ENCODE measurements at places on chromosomes 7 and 10.

DNA sequence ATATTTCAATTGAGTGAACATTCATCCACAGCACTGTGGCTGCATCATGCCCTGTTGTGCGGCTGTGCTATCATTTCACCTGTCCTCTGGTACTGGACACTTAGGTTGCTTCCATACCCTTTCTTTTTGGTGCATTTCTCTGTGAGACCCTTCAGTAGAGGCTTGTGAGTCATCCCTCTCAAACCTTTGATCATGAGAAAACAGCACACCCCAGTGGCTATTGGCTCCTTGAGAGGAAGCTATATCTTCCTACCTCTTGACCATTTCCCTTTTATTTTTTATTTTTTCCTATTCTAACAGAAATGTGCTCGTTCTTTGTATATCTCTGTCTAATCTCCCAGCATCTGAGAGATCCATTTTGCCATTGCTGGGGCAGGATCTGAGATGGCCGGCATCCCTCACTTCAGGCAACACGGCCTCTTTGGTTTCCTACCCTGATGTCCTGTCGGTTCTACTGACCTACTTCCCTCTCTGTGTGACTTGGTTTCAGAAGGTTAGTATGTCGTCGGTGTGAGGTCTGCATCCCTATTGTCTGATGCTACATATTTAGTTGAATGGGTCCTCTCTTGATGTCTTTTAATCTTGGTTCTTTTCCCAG, 23.8 kb upstream of the PIK3AP1 start:
- no peak for DNase-seq

- no peak for DNase-seq
Measured at GRCh38 chr10:71637305-71637704, 82.3 kb downstream of the C10orf105 start.

GRCh38 chr10:535051-535450, 154.4 kb downstream of the DIP2C start:
- DNase-seq = no peak

- no peak for DNase-seq
Measured at GRCh38 chr7:65238785-65239184, 134.9 kb upstream of the ZNF92 start.

DNA sequence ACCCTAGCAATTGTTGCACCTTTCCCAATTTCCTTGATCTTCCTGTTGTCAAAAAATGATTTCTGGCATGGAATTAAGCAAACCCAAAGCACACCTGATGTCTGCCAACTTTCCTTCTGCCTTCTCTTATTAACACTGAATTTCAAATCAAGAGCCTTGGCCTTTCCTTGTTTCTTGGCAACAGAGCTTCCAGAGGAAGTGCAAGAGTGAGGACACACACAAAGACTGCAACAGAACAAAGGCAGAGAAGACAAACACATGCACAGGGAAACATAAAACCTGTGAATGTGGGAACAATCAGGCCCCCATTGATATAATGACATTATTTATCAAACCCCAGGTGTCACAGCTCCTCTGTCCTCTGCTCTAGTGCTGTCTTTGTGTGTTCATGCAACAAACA, 73.0 kb upstream of the IL6 start:
- DNase-seq = no peak

DNA sequence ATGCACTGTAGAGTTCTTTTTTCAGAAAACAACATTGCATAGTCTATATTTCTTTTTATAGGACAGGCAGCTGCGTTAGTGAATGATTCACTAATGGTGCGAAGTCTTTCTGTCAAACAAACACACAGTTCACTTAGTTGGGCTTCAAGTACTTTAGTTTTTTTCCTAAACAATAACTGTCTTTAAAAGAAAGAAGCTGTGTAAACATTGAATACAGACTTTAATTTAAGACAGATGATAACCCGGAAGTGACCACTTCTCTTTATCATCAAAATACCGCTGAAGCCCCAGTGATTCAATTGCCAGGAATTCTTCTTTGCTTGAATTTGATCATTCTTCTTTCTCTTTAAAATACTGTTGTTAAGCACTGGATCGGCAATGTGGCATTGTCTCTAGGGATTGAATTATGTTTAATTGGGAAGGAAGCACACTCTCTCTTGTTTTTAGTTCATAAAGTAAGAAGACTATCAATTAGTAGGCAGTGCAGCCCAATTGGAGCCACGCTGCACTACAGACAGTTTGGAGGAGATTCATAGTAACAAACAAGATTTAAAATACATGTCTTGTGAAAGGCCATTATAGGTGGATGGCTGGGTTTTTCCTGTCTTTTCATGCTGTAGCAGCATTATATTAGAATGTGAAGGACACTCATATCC, 30.4 kb downstream of the CNTNAP2 start:
- no peak for DNase-seq

DNA sequence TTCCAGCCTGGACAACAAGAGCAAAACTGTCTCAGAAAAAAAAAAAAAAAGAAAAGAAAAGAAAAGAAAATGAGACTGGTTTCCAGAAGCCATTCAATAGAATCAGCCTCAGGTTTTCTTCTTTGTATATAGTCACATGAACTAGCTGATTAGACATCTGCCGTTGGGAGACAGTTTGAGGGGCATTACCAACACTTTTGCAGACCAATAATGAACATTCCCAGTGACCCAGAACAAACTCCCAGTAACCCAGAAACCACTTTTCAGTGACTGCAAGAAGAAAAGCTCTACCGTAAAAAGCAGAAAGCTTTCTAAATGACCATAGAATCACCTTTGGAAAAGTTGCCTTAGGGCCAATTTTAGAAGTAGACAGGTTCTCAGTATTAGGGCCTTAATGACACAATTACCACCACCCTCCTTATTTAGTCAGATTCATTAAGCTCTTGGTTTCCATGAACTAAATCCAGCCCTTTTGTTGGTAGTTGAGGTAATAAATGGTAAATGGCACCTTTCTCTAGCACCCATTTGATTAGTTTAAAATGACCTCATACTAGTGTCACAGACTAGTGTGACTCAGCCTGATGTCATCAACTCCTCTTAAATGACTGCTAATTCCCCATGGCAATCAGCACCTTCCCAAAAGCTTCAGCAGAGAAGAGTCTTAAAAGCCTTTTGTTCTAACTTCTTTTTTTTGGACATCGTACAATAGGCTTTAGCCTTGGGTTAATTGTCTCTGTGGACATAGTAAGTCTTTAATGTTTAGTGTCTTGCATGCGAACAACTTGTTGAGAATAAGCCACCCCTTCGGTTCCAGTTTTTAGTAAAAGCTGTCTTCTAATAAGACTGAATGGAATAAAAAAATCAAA, 33.6 kb upstream of the XRCC2 start:
- no peak for DNase-seq

- no peak for DNase-seq
Measured at GRCh38 chr7:142866361-142867096, 11.7 kb downstream of the EPHB6 start.

GRCh38 chr10:15469111-15469510, 98.0 kb upstream of the FAM171A1 start:
- no peak for DNase-seq
